ENCODE measurements at places on chromosomes 2 and 18.

DNA sequence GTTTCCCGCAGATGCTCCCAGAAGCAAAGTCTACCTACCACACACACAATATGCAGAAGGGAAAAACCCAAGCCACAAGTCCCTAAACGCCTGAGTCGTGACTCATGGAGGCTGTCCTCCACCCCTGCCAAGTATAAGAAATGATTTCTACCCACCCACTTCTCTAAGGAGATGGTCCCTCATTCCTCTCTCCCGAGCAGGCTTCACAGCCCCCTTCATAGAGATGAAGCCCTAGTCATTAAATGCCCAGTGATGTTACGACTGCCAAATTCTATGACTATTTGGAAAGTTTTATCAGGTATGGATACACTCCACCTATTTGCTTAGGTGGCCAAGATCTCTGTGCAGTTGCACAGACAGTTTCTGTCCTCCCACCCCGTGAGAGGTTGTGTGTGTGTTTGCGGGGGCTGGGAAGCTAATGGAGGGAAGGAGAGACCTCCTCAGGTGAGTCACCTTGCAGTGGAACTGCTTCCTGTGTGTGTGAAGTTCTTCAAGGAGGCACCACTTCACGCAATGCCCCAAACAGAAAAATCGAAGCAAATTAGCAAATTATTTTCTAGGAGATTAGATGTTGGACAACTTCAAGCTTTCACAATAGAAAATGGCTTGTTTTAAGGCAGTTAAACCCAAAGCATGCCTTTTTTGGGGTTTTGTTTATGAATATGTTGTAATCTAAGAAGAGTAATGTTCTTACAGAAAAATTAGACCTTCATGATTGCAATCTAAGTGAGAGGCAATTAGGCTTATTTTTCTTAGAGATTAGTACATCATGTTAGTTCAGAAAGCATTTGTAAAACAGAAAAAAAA is 175.2 kb downstream of the TGIF1 start:
- no peak for DNase-seq

GRCh38 chr2:108614043-108614545 is 79.8 kb downstream of the LIMS1 start:
- DNase-seq = no peak

- DNase-seq = no peak
Observed at GRCh38 chr2:158321264-158321663, 135.3 kb downstream of the CCDC148 start.

DNA sequence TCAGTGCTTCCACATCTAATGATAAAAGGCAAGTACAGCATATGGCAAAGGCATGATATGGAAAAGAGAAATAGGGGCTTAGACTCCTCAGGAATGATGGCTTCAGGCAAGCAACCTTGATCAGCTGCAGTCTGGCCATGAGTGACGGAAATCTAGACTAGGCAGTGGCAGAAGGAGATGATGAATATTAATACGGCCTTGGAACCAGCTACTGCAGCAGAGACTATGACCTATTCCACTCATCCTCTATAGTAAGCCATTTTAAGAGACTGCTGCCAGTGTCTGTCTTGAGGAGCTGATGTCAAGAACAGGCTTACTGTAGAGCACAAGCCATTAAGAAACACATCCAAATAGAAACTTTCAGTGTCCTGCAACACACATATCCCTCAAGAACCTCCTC is 23.7 kb downstream of the ASXL2 start:
- DNase-seq = no peak

GRCh38 chr18:25192065-25192464 is 159.9 kb downstream of the ZNF521 start:
- no peak for DNase-seq

DNA sequence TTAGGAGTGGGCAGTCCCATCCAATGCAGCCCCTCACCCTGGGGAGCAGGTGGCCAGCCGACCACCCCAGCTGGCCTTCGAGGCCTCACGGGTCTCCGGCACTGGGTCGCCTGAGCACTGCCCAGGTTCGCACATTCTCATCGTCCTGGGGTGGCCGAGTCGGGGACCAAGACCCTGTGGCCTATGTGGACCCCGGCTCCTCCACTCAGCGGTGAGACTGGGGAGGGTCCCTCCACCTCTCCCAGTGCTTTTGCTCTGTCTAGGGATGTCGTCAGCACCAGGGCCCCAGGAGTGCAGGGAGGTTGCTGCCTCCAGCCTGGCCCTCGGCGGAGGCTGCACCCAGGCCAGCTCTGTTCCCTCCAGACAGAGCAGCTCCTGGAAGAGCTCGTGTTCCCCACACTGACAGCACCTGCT is 89.6 kb downstream of the TPO start:
- no peak for DNase-seq

- DNase-seq = no peak
Observed at GRCh38 chr2:241862775-241863535, 4.3 kb upstream of the PDCD1 start.

DNA sequence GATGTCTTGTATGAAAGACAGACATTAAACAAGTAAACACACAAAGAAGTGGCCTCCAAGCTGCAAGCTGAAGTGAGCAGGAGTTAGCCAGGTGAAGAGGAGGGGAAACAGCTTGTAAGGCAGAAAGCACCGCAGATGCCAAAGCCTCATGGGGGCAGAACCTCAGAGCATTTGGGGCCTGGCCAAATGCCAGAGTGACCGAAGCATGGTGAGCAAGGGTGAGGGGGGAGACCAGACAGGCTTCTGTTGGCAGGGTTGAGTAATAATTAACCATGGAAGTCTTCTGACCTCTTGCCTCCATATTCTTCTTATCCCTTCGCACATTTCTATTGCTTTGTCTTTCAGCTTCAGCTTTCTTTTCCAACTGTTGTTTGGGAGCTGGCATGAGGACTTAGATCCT is 5.6 kb downstream of the QPCT start:
- DNase-seq = peak; percentile 13

DNA sequence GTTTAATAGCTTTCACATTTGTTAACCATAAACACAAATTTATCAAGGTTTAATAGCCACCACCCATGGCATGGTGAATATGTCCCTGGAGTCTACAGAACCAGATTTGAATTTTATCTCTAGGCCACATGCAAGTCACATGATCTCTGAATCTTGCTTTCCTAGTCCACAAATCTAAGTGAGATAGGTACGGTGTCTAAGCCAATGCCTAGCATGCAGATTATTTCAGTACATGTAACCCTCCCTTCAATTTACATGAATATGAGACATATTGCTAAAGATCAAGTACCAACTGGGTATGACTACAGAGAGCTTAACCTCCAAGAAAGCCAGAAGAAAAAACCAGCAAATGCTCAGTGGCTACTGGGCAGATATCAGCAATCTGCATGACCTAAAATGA is 10.0 kb downstream of the ZNF24 start:
- no peak for DNase-seq

GRCh38 chr2:43142921-43143438 is 83.4 kb downstream of the ZFP36L2 start:
- no peak for DNase-seq

DNA sequence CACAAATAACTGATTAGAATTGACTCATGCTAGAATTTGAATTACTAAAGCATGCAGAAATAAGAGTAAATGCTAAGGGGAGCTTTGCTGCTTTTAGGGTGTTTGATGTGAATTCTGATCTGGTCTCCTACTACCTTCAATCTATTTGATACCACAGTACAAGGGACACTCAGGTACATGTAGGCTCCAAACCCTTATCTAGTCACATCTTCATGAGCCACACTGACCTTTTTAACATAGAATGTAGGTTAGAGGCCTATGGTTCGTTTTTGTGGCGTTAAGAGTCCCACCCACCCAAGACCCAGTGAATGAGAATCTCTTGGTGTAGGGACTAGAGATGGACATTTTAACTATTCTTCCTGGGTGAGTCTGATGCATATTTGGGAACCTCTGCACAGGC is 65.7 kb downstream of the PLCL1 start:
- DNase-seq = no peak

- no peak for DNase-seq
Observed at GRCh38 chr2:220891405-220891804, 680.7 kb downstream of the EPHA4 start.

DNA sequence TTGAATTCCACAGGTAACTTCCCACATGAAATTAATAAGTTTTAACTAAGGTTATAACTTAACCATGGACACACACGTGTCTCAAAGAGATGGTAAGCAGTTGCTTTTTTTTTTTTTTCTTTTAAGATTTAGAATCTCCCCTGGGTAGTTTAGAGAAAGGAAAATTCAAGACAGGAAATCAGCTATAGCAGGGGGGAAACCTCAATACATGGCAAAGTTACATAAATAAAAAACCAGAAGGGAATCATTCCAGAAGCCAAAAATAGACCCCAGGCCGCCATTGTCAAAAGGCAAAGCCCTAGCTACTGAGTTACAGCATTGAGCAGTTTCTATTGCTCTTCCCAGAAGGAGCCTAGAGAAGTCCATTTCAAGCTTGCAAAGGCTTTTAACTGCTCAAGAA is 91.5 kb upstream of the ZNF236 start:
- DNase-seq = no peak

GRCh38 chr2:67996772-67997527 is 65.9 kb downstream of the C1D start:
- no peak for DNase-seq

DNA sequence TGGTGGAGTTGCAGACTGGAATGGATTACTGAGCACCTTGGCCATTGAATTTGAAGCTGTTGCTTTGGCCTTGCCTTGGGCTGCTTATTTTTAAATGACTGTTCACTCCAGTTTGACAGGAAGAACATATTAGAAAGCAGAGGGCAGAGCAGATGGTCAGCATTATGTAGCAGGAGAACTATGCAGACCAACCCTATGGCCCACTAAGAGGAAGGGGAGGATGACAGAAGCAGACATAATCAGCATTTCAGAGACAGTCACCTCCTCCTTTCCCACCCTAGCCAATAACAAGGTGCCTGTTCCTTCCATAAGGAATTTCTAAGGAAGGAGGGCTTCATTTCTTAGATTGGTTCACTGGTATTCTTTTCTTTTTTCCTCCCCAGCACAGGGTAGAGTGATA is 2.4 kb downstream of the CHRNA1 start:
- no peak for DNase-seq

- DNase-seq = no peak
Observed at GRCh38 chr2:236867441-236868260, 218.0 kb upstream of the COPS8 start.

GRCh38 chr18:63309422-63309821 is 10.1 kb downstream of the BCL2 start:
- no peak for DNase-seq

DNA sequence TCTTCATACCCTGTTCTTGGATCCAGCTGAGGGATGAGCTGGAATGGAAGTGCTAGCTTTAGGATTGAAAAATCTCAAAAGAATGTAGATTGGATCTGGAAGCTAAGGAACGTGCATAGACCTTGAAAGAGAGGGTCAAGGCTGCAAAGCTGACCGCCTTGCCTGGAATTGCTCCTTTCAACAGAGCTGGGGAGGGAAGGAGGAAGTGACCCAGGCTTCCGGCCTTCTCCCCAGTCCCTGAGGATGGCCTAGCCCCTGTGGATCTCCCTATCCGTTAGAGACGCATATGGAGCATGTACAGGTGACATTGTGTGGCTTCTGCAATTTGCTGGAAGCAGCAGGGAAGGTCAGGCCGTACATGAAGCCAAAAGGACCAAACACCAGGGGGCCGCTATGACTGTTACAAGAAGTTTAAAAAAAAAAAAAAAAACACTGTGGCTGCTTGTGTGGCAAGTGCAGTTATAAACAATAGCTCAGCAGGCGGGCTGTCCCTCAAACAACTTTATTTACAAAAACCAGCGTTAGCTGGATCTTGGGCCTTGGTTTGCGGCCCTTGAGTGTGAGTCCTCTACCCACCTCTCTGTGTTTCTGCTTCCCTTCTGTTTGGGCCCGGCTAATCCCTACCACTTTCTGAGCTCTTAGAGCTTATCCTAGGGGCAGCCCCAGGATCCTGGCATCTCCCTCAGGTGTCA is 227.6 kb downstream of the SEPTIN10 start:
- DNase-seq = no peak

DNA sequence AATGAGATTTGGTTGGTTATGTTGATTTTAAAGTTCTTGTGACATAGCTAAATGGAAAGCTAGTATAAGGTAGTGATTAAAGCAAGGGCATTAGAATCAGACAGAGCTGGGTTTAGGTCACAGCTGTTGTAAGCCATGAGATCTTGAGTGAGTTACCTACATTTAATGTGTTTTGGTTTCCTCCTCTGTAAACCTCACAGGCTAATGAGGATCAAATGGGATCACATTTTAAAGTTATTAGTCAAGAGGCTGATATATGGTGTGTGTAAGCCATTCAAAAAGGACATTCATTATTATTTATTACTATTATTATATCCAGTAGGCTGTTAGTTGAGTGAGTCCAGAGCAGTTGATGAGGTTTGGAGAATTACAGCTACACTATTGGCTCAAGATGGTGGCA is 416.2 kb downstream of the IRS1 start:
- DNase-seq = no peak

DNA sequence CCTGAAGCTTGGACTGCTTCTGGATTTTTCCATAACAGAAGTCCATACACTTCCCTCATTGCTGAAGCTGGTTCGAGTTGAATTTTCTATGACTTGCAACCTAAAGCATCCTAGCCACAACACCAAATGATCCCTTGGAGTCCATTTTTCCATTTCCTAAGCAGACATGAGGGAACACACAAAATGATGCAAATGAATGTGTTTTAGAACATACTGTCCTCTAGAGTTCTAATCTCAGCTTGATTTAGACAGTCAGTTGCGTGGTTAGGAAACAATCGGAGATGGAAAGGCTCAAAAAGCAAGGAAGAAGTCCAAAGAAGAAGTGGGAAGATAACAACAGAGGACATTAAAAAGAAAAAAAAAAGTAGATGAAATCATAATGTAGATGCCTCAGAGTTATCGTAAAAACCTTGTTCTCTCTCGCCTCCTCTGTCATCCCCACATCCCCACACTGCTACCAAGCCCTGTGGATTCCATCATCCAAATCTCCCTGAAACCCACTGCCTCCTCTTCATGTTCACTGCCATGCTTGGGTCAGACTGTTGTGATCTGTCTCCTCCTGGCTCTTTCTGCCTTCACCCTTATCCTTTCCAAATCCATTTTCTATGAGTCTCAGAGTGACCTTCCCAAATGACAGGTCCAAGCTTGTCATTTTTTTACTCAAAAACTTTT is 58.4 kb downstream of the TMEM247 start:
- DNase-seq = no peak
